Panc1 (cell line): ENCODE measurements at places on chromosomes 1 and 21. TPM values are rescaled to one million over a fixed set of nuclear protein-coding genes. Genes with fewer than 3 reads are reported as not detected.

Gene ANKRD34A
- total RNA-seq, result 1.4 TPM

- no peak for DNase-seq
Observed at GRCh38 chr1:65949230-65949626, 156.5 kb downstream of the PDE4B start.

GRCh38 chr1:22115286-22115685 lies 27.6 kb downstream of the WNT4 start:
- DNase-seq, result no peak

Gene DIRAS3
- total RNA-seq, result not detected

Gene LCE2C
- total RNA-seq, result not detected

DNA sequence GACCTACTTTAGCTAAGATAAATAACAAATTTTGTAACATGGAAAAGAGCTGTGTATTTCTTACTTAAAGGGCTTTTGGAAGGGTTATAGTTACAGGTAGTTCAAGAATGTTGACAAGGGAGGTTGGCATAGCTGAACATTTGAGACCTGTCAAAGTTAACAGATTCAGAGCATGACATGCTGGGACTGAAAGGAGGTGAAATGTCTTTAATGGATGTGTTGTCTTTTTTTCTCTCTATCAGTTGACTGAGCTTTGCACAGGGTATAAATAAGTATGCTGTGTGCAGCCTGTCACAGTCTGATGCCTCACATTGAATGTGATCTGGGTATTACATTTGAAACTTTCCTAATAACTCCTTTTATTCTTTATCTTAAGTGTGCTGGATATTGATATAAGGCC lies 411.9 kb upstream of the ZP4 start:
- no peak for DNase-seq

- no peak for DNase-seq
Observed at GRCh38 chr1:13901597-13901996, 201.6 kb downstream of the PRDM2 start.

- DNase-seq, result no peak
Observed at GRCh38 chr1:223011505-223011856, 131.6 kb downstream of the TLR5 start.

Gene SYPL2
- total RNA-seq, result 0.74 TPM

DNA sequence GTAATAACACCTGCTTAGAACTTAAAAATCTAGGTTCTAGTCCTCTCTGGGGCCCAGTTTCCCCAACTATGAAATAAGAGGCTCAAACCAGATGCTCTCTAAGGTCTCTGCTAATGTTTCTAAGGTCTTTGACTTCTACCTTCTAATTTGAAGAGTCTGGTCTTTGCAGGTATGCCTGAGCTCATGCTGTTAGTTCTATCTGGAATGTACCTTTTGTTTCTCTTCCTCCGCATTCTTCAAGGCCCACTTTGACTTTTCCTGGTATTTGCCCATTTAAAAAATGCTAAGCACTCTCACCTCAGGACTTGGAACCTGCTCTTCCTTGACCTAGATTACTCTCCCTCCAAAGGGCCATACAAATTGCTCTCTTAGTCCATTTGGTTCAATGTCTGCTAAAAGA lies 13.5 kb downstream of the SLC35D1 start:
- DNase-seq, result no peak

GRCh38 chr1:191572479-191572878 lies 585.8 kb upstream of the RGS18 start:
- no peak for DNase-seq

Gene LCE2A
- total RNA-seq, result not detected

DNA sequence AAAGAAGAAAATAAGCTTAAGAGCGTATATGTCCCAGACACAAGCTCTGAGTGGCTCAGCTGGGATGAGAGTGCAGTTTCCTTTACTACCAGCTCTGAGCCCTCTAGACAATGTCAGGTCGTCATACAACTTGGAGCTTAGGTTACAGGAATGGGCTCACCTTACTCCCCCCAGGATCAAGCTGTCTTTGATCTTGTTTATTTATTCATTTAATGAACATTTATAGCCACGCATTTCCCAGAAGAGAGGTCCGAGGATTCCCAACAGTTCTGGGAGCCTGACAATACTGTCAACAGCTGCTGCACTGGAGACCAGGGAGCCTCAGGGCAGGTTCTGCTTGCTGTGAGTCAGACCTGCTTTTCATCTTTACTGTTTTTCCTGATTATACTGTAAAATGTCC lies 378.9 kb downstream of the PLPP3 start:
- DNase-seq, result no peak

Gene JAM2
- 0.21 TPM for total RNA-seq

Gene FCRL2
- total RNA-seq, result not detected

- peak; percentile 52 for DNase-seq
Observed at GRCh38 chr1:101238681-101239094, 1.9 kb downstream of the S1PR1 start.

DNA sequence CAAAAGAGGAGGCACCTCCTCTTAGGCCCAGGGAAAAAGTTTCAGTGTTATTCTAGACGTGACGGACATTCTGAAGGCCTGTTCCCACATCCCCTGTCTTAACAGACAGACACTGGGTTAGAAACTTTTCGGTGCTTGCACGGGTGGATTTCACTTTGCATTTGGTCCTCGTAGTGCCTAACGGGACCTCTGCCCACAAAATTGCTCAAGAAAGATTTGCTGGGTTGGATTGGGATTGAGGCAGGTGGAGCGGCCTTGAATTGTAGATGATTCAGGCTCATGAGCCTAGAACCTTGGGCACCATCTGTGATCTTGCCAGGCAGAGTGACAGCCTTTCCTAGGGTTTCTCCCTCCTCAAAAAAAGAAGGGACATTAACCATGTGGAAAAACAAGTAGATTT lies 2.8 kb downstream of the PLA2G5 start:
- no peak for DNase-seq

Gene EPHX1
- 76.4 TPM for total RNA-seq

DNA sequence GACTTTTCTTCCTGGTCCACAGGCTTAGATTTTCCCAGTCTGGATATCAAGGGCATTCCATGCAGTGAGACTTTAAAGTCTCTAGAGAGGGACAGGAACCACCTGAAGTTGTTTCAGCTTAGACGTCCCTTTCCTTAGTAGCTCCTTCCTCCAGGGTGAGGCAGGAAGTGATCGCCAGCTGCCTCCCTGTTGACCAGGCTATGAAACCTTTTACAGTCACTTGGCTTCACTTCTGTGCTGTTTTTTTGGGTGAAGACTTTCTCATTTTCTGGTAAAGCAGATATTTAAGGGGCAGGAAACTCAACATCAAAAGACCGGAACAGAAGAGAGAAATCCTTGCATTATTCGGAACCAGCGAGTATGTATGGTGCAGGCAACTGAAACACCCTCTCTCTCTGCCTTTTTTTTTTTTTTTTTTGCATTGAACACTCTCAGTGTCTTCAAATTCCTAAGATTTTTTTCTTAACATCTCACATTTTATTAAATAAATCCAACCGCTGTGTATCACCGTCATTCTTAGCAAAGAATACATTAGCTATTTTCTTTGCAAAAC lies 234.6 kb upstream of the IRF2BP2 start:
- DNase-seq, result no peak

- no peak for DNase-seq
Observed at GRCh38 chr1:65172936-65173690, 25.1 kb downstream of the AK4 start.

DNA sequence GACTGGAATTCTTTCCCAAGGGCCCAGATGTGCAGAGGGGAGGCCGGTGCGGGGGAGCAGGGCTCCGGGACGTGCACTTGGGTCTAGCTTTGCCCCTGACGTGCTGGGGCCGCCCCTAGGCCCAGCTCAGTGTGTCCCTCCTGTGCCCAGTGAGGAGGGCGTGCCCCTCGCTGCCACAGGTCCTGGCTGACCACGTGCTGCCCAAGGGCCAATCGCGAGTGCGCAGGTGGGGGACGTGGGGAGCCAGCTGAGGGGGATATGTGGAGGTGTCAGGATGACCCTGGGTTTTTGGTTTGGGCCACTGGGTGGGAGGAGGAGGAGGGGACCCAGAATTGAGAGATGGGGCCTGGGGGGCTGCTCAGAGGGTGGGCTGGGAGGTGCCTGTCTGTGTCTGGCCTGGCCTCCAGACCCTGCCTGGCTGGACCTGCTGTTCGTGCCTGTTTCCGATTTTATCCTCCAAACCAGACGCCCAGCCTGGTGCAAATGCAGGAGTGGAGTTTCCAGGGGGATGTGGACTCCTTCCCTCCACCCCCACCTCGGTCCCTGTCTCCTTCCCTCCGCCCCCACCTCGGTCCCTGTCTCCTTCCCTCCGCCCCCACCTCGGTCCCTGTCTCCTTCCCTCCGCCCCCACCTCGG lies 6.1 kb upstream of the RNF223 start:
- no peak for DNase-seq

GRCh38 chr21:20701235-20701634 lies 297.0 kb upstream of the NCAM2 start:
- DNase-seq, result no peak

DNA sequence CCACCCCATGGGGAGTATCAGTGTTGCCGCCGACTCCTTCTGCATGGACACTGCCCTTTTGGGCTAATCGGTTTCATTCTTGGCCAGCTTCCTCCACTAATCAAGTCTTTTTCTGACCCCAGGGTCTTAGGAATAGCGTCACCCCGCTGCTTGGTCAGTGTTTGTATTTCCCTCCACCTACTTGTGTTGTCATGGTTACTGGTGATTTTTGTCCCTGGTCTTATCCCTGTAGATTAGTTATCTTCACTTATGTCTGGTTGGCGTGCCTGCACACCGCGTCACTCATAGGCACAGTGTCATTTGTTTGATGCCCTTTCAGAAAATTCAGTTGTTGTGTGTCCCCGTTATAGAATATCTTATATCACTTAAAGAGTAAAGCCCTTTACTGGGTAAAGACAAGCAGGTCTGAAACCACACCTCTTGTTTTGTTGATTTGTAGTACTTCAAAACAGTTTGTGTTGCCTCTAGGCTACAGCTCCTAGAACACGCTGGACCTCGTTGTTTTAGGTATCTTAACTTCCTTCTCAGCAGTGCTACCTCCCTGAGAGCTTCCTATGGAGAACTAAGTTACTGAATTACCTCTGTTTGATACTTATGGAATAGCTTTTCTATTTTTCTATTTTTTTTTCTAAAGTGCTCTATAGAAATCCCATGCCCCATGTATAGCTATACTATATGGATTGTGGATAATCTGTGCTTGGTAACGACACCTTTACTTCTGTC lies 868 bp downstream of the PPP1R12B start:
- no peak for DNase-seq

Gene SYT2
- total RNA-seq, result 0.03 TPM

DNA sequence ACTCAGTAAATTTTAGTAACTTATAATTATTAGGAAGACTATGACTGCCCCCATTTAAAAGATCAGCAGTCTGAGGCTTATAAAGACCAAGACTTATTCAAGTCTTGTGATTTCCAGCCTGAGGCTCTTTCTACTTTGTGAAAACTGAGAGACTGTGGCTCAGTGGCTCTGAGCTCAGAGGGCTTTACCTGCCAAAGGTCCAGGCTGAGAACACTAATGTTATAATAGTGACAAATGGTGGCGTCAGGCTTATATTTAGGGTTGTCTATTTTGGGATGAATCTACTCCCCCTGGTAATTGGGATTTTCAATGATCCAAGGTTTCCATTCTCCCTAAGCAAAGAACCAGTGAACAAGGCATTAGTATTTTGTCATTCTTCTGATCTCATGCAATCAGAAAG lies 42.6 kb upstream of the EPS15 start:
- DNase-seq, result no peak

DNA sequence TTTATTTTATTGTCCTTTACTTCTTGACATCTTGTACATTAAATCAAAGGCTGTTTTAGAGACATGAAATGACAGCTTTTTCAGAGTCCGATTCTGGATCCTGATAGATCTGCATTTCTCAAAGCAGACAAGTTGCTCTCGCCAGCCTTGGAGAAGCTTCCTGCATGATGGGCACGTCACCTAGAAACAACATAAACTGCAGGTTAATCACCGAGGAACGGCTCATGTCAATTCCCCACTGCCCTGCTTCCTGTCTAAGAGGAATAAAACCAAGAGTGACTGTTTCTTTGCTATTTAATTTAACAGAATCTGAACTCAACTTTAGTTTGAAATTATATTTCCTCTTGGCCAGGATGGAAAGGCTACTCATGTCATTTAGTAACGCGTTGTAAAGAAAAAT lies 77.0 kb downstream of the RWDD3 start:
- DNase-seq, result no peak

DNA sequence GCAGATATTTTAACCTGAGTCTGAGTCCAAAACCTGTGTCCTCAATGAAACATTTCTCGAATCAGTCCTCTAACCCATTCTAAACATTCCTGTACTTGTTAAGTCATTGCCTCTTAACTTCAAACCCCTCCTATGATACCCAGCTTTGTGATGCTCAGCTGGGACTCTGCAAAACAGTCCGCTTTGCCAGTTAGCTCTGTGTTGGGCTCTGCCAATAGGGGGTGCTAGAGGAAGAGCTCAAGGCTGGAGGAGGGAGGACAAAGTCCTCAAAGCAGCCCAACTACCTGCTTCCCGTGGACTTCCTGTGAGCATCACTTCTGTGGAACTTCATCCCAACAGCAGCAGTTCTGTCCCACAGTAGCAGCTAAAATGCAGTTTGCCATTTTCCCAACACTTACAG lies 38.1 kb upstream of the SYT14 start:
- DNase-seq, result no peak

DNA sequence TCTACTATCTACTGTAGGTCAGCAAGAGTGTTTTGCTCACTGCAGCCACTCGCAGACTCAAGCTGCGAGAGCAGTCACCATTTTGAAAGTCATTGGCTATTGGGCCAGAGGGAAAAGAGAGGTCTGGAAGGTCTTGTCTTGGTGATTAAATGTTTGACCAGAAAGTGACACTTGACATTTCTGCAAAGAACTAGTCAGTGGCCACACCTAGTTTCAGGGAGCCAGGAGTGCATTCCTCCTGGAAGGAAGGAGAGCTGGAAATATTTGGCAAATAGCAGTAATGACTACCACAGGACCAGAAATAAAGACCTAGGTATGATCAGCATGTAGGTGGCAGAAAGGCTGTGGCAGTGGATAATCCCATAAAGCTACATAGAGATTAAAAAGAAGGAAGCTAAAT lies 440.0 kb upstream of the PLXNA2 start:
- DNase-seq, result no peak

Gene WNT3A
- total RNA-seq, result not detected

Gene SPRR5
- not detected for total RNA-seq

Gene SH2D2A
- total RNA-seq, result 0.69 TPM

- DNase-seq, result no peak
Observed at GRCh38 chr1:41430582-41430981, 53.9 kb downstream of the EDN2 start.

DNA sequence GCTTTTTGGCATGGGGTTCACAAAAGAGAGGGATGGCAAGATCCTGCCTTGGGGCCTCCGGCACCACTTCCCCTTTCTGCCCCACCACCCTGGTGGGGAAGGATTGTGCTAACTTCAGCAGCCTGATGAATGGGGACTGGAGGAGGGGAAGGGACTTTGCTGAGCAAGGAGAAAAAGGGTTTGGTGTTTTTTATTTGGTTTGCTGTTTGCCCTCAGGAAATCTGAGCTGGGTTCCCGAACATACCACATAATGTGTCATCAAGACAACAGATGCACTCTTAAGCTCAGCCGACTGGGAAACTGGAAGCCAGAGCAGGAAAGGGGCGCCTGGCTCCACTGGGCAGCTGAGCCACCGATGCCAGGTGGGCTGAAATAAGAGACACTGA lies 19.8 kb downstream of the OLFML2B start:
- no peak for DNase-seq
